ENCODE measurements at places on chromosomes 5 and 9.

GRCh38 chr5:27144456-27144855 is 106.1 kb upstream of the CDH9 start:
- DNase-seq, result no peak

GRCh38 chr5:132962429-132963021 is 909 bp downstream of the AFF4 start:
- DNase-seq, result peak; percentile 24

- DNase-seq, result no peak
These were observed at the start of gene ARHGEF28 for GRCh38 chr5:73625944-73626811. ARHGEF28 (plus strand) TSS chr5:73626196; CDS start chr5:73684852, 58,656 bp downstream.

GRCh38 chr9:112750764-112751055 is 150 bp downstream of the SNX30 start:
- no peak for DNase-seq

DNA sequence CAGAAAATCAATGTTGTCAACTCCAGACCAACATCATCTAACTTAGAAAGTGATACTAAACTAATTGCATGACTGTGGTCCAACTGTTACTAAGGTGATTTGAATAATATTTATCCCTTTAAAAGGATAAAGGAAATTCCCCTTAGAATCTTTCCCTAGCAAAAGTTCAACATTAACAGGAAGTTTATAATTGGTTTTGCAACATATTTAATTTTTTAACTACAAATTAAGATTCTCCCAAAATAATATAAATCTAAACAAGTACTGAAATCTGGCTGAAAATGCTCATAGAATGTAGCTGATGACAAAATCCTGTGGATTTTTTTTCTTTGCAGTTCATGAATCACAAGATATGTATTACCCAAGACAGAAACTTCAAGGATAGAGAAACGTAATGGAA is 151.4 kb downstream of the LPAR1 start:
- DNase-seq, result no peak
